COLO829 (cell line): ENCODE measurements at places on chromosomes 6 and 20.

DNA sequence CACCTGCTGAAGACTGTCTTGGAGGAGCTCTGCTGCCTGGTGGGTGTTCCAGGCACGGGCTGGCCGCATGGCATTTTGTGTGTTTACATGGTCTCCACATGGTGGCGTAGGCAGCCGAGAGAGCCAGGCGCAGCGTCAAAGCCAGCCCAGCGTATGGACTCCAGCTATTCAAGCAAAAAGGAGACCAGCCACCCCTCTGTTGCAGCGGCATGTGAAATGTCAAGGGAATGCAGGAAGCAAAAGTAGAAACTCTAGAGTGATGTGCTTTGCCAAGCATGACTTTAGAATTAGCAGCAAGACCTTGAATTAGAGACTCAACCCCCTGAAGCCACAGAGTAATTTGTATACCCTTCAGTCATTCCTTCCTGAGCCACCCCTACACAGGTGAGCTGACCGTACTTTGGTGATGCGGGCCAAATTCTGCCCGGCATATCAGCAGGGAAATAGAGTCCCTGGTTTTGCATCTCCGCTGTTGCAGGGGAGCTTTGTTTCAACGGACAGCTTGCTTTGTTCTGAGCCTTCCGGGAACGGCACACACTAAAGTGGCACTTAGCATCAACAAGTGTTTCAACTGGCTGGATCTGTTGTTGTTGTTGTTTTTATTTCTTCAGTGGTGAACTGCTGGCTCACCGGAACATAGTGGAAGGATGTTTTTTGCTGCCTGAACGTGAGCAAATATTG lies 48.5 kb downstream of the FNDC1 start:
- peak; percentile 59 for DNase-seq

- DNase-seq, result no peak
Observed at GRCh38 chr6:140041571-140042332, 667.3 kb upstream of the CITED2 start.

GRCh38 chr20:50519036-50519762 lies 9.0 kb downstream of the PTPN1 start:
- DNase-seq, result no peak

DNA sequence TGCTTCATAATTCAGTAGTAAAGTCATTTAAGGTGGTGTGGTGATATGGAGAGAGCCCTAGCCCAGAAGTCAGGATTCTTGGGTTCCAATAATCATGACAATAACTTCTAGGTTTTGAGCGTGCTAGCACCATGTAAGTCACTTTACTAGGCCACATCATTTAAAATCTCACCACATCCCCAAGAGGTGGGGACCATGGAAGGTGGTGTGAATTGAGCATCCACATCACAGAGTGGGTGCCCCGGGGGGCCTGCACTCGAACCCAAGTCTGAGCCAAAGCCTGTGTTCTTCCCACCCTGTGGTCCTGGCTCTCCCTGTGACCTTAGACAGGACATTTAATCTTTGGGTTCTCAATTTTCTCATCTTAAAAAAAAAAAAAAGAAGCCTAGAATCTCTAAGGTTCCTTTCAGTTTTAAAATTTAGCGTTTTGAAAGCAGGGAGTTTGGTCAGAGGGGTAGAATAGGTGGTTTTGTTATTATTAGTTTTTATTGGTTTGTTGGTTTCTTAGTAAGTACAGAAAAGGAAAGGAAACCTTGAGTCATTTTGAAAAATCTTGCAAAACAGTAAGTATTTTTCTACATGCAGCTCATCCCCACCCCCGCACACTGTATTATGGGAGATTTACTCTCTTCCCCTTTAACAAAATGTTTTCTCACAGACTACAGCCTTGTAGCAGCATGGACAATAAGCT lies 26.4 kb downstream of the ARMC2 start:
- no peak for DNase-seq

DNA sequence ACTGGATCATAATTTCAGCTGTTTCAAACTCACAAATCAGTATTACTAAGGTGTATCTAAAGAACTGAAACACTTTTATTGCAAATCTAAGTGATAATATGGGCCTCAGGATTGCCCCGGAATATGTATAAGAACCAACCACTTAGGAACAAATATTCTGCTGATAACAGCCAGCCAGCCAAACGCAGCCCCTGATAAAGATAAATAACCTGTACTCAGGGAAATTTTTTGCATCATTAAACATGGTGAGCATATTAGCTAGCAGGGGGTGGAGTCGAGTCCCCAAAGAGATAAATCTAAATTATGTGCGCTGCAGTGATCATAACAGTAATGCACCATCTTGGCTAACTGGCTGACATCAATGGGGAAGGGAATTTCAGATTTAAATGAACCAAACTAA lies 410.2 kb upstream of the MAP3K7 start:
- no peak for DNase-seq

DNA sequence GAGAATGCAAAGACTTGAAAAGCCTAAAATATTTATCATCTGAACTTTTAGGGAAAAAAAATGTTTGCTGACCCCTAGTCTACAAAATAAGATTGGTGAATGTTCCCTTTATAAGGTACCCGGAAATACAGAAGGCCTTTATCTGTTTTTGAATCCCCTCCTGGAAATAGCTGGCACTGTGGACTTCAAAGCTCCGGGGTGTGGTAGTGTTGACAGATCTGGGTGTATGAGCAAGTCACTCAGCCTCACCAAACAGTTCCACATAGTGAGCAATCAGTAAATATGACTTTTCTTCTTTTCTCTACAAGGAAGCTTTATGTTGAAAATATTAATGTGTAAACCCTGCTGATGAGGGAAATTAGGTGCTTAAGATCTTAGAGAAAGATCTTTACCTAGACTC lies 29.2 kb upstream of the HTR1B start:
- no peak for DNase-seq

- no peak for DNase-seq
Observed at GRCh38 chr6:165167311-165167710, 142.1 kb downstream of the C6orf118 start.

DNA sequence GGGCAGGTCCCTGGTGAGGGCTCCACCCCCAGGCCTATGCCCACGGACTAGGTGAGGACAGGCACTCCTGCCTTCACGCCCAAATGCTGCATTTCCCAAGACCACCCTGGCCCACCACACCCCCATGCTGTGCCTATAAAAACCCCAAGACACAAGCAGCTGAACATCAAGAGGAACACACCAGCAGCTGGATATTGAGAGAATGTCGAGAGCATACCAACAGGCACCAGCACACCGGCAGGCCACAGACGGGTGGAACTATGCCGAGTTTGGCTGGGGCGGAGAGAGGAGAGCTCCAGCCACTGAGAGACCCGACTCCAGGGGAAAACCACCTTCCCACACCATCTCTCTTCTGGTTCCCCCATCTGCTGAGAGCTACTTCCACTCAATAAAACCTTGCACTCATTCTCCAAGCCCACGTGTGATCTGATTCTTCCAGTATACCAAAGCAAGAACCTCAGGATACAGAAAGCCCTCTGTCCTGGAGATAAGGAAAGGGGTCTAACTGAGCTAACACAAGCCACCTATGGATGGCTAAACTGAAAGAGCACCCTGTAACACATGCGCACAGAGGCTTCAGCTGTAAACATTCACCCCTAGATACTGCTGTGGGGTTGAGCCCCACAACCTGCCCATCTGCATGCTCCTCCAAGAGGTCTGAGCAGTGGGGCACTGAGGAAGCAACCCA lies 316.2 kb downstream of the FOXC1 start:
- DNase-seq, result no peak

GRCh38 chr20:14991023-14991422 lies 653.6 kb upstream of the FLRT3 start:
- DNase-seq, result no peak

- DNase-seq, result no peak
Observed at GRCh38 chr20:45888681-45889080, 1.3 kb upstream of the SPATA25 start.

DNA sequence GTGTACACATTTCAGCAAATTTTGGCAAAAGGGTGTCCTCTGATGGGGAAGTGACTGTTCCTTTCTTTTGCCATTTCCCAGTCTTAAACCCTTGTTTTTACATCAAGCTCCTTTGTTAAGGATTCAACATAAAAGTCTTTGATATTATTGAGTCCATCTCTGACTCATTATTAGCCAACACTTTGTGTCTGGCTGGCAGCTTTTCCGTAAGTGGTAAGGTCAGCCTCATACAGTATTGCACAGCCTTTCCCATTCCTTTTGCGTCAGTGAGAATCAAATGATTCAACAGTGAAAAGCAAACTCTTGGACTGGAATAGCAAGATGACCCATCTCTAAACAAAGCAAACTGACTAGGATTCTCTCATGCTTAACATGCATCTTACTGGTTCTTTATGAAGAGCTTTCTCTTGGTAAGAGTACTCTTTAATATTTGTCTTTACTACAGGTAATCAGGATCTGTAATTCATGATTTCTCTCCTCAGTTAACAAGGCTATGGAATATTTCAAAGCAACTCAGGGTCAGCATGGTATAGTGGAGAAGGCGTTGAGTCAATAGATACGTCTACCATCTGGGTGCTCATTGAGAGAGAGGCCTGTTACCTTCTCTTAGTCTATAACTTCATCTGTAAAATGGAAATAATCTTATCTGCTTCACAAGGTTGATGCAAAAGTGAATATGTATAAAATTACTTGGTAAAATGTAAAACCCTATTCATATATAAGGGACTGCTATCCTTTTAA lies 183.6 kb downstream of the PRL start:
- peak; percentile 64 for DNase-seq

GRCh38 chr6:164721460-164721859 lies 587.9 kb downstream of the C6orf118 start:
- no peak for DNase-seq

GRCh38 chr6:41294214-41294872 lies 7.9 kb upstream of the TREM1 start:
- no peak for DNase-seq

- DNase-seq, result no peak
Observed at GRCh38 chr20:60170116-60170515, 211.9 kb downstream of the CDH26 start.

DNA sequence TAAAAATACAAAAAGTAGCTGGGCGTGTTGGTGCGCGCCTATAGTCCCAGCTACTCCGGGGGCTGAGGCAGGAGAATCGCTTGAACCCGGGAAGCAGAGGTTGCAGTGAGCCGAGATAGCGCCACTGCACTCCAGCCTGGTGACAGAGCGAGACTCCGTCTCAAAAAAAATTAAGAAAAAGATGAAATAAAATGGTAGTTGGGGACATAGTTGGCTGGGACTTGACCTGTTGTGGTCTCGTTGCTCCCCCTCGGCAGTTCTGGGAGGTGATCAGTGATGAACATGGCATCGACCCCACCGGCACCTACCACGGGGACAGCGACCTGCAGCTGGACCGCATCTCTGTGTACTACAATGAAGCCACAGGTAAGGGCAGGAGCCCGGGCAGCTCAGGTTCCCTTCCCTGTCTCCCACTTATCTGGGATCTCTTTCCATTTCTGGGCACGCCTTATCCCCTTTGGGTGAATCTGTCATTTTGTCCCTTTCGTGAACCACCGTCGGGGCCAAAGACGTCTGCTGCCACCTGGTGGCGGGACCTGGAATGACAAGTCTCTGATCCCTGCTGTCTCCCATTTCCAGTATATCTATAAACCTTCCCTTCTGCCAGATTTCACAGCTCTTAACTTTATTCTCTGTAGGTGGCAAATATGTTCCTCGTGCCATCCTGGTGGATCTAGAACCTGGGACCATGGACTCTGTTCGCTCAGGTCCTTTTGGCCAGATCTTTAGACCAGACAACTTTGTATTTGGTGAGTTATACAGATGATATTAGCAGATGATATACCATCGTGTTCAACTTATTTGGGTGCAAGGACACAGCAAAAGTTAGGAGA lies 2.3 kb downstream of the TUBB start:
- DNase-seq, result peak; percentile 73

DNA sequence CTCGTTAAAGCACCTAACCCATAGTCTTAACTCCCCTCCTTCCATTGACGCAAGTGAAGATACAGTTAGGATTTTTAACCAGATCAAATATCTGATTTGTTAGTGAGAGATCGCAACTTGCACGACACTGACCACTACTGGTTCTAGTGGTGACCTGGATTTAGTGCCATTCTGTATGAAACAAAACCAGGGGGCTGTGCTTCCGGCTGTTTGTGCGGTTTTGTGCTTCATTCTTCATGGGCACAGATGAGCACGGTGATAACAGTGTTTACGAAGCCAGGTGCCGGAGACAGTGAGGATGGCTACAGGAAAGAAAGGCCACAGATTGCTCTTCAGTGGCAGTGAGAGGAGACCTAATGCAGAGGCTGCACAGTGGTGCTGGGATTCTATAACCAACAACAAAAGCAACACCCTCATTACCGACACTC lies 75.5 kb downstream of the NOL4L start:
- no peak for DNase-seq

GRCh38 chr20:39097889-39098288 lies 135.7 kb downstream of the DHX35 start:
- DNase-seq, result no peak

- no peak for DNase-seq
Observed at GRCh38 chr6:104608101-104608500, 251.6 kb downstream of the HACE1 start.

DNA sequence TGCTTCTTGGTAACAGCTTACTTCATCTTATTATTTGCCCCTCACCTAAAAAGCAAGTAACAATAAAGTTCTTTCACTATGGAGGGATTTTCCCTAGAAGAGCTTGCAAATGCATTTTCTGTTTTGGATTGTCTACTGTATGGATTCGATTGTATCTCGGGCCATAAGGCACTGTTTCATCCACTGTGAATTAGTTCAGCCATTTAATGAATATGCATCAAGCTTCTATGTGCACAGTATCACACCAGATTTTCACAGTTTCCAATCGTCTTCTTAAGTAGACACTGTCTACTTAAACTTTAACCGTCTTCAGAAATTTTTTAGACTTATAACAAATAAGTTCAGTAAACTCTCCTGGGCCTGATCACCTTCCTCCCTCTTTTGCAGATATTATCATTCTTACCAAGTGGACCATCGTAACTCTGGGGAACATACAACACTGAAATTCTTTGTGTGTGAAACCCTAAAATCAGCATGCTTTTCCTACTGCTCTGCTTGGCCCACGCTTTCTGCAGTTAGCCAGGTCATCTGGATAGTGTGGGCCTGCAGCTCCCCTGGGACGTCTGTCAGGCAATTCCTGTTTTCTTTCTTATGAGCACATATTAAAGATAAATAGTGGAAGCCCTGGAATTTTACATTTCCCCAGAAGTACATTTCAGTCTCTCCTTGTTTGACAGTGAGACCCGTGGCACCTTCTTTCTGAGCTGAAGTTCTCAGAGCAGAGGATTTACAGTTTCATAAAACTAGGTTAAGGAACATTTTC lies 136.5 kb upstream of the PDE10A start:
- DNase-seq, result peak; percentile 23

- no peak for DNase-seq
Observed at GRCh38 chr6:157124485-157125254, 198.6 kb downstream of the TMEM242 start.

GRCh38 chr20:51432875-51433274 lies 109.6 kb downstream of the NFATC2 start:
- no peak for DNase-seq

DNA sequence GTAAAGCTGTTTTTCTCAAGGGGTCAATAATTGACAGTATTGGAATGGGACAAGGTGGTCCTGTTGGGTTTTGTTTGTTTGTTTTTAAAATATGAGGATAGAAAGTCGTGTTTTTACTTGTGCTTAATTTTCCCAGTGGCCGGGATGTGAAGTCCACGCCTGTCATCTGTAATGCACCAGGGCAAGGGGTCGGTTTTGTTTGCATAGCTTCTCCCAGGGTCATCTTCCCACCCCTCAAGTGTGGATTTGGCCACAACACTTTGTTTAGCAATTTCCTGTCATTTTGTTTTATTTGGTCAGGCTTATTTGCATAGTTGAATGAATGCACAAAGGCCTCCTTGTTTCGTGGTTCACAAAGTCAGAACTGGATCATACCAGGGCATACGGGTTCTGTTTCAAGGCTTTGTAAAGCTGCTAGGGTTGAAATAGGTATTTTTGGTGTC lies 29.8 kb downstream of the SYNJ2 start:
- peak; percentile 74 for DNase-seq

- no peak for DNase-seq
Observed at GRCh38 chr6:28140616-28141015, 1.1 kb upstream of the ZKSCAN8 start.
